ENCODE measurements at places on chromosomes 13 and 19.

GRCh38 chr13:64716936-64717335, 2513.2 kb downstream of the PCDH9 start:
- DNase-seq, result no peak

DNA sequence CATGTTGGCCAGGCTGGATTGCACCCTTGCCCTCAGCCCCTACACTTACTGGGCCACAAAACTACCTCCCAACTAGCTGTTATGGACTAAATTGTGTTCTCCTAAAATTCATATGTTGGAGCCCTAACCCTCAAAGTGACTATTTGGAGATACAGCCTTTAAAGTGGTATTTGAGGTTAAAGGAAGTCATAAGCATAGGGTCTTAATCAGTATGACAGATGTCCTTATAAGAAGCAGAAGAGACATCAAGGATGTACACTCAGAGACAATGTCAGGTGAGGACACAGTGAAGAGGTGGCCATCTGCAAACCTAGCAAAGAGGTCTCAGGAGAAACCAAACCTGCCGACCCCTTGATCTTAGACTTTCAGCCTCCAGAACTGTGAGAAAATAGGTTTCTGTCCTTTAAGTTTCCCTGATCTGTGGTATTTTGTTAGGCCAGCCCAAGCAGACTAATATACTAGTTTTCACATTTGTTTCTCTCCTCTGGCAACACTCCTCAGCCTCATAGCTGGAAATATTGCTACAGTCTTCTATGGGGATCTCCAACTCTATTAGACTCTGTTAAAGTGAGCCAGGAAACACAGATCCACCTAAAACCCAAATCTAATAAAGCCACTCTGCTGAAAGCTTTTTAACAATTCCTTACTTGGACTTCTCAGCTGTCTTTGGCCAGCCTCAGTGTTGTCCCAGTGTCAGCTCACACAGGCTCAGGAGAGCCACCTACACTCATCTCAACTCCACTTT, 256.5 kb downstream of the TBC1D4 start:
- no peak for DNase-seq

- no peak for DNase-seq
These were observed 472.1 kb downstream of the FOXO1 start for GRCh38 chr13:40194224-40194806.

DNA sequence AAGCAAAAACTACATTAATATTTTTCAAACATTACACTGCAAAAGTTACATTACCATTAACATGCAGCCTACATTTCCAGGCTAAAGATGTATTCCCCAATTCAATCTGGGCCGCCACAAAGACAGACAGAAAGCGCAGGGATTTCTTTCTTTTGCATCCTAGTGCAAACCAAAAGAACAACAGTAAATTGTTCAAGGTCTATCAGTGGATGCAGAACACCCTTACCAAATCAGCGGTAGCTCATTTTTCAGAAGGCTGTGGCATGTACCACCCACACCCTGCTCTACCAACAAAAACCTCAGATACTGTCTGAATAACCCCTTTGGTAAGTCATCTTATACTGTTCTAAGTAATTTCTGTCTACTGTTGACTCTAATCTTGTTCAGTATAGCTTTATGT, 3.6 kb downstream of the TPT1 start:
- no peak for DNase-seq

DNA sequence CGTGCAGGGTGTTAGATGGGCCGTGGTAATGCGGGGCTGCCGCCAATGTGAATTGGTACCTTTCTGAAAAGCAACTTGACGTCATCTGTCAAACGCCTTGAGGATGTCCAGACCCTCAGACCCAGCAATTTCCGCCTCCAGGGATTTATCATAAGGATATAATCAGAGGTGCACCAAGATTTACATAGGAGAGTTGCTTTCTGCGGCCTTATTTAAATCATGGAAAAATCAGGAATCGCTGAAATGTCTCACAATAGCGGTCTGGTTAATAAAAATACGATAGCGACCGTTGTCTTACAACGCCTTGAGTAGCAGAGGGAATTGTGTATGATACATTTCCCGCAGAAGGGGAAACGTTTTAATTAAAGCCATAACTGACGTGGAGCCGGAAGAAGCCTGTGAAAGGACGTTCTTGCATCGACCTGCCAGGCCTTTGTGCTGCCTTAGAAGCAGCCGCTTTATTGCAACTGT, 32.3 kb upstream of the NDUFS7 start:
- no peak for DNase-seq

GRCh38 chr13:22227895-22228294, 557.0 kb downstream of the FGF9 start:
- no peak for DNase-seq

- no peak for DNase-seq
These were observed 21.5 kb upstream of the SERPINE3 start for GRCh38 chr13:51318015-51318414.

GRCh38 chr19:7513809-7514642, 1.9 kb upstream of the ZNF358 start:
- DNase-seq, result no peak

- no peak for DNase-seq
These were observed 247.3 kb upstream of the MAB21L1 start for GRCh38 chr13:35723821-35724220.

DNA sequence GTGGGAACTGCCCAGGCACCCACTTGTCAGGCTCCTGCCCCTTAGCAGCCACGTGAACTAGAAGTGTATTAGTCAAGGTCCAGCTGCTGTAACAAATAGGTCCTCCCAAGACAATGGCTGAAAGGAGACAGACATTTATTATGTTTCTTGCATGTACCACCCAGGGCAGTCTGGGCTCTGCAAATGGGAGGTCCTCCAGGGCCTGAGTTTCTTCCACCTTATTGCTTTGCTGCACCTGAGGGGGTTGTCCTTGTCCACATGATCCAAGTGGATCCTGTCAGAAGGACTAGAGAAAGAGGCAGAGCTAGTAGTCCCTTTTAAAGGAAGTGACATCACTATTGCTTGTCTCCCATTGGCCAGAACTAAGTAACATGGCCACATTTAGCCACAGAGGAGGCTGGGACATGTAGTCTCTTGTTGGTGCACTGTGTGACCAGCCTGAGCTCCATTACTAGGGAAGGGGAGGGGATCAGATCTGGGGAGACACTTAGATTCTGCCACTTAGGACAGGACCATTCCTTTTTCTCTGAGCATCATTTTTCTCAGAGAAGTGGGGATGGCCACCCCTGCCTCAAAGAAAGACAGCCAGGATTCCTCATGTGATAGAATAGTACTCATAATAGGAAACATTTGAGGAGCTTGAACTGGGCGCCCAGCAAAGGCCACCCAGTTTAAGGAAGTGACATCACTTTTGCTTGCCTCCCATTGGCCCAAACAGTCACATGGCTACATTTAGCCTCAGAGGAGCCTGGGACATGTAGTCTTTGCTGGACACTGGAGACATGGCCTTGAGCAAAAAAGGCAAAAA, 15.1 kb downstream of the CC2D1A start:
- DNase-seq, result no peak

DNA sequence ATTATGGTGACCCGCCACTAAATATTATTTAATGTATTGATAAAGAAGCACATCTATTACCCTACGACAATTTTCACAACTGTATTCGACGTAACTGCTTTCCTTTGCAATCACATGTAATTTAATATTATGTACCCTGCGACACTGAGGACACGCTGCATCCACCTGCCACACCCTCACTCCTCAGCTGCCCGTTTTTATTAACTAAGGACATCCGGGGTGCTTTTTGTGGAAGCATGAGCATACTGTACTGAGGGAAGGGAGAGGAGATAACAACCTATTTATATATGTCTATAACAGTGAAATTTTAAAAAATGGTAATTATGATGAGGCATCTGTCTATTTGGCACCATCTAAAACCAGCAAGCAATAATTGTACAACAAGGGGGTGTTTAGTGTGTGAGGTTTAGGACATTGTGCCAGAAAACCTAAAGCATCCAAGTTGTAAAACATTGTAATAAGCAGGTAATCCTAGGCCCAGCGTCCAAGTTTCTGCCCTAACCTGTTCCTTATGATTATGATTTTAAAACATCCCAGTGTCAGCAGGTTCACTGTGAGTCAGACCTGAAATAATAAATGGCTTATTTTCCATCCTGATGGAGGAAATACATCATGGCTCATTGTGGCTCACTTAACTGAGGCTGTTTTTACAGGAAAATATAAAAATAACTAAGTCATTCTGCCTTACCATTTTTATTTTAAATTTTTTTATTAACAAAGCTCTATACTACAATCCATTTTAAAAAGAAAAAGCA, 56.3 kb downstream of the FOXO1 start:
- no peak for DNase-seq

- DNase-seq, result no peak
These were observed 299.7 kb upstream of the SGCG start for GRCh38 chr13:22880741-22881720.
